AG10803 (cell line): ENCODE measurements at places on chromosomes 11 and 22.
A peak's percentile ranks its signal among the peaks of the same experiment; 100 is the strongest.

DNA sequence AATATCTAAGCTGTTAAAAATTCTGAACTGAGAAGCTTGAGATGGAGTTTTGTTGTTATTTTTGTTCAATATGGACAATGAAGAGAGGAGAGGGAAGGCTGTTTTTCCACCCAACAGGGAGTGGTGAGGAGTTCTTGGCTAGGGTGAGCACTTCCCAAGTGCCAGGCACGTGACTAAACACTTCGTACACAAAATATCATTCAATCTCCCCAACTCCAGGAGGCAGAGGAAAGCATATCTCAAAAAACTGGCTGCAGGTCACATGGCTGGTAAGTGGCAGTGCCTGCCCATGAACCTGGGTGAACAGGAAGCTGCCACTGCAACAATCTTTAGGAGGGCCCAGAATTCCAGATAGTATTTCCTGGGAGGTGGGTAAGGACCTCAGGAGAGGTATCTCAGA is 11.6 kb downstream of the ELF5 start:
- no peak for DNase-seq

DNA sequence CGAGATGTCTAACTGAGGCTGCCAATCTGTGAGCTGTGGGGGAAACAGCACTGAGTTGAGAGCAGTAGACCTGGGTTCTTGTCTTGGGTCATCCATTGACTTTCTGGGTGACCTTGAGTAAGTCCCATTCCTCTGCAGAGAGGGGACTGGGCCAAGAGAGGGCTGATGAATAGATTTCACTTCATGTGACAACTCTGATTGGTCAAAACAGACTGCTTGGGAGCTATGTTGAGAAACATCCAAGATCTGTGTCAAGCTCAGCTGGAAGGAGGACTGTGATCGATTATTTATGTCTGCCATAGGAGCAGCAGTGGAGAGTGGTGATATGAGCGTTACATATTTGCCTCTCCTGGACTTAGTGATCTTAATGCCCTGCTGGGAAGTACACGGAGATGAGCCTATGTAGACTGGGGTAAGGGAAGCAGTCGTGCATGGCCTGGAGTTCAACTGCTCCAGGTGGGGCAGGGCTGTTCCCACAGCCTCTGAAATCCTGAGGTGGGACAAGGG is 47.7 kb downstream of the OTOG start:
- no peak for DNase-seq

- no peak for DNase-seq
Observed at GRCh38 chr22:37301144-37301830, 19.0 kb downstream of the CYTH4 start.

GRCh38 chr22:28051787-28052356 is 132.8 kb upstream of the PITPNB start:
- peak; percentile 63 for DNase-seq

DNA sequence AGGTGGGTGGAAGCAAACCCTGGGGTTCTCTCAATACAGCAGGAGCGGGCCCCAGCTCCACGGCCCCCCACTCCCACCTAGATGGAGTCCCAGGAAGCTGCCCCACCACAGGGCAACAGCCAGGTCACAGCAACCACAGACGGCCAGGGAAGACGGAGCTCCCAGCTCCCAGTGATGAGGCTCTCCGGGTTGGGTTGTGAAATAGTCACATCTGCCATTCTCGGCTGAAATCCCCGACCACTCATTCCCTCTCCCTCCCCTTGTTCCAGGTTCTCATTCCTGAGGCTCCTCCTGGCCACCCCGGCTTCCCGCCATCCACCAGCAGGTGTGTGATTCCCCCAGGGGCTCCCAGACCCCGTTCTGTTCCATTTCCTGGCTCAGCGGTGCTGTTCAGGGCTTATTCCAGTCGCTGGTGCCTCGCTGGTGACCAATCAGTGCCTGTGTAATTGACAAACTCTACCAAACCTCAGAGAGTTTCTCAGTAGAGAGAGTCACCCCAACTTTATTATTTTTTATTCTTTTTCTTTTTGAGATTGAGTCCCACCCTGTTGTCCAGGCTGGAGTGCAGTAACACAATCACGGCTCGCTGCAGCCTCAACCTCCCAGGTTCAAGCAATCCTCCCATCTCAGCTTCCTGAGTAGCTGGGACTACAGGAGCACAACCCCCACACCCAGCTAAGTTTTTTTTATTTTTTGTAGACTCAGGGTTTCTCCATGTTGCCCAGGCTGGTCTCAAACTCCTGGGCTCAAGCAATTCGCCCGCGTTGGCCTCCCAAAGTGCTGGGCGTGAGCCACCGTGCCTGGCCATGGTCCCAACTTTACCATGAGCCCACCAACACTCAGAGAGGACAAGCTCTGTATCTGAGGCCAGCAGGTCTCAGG is 63.2 kb downstream of the SHANK2 start:
- DNase-seq, result no peak
